ENCODE measurements at places on chromosomes 5 and 9. TPM values are rescaled to one million over a fixed set of nuclear protein-coding genes. Genes with fewer than 3 reads are reported as not detected.

OXCT1 gene
- 2.7 TPM for total RNA-seq

ARSI gene
- total RNA-seq = 30.6 TPM

CPEB4 gene
- 23.9 TPM for total RNA-seq

SLC6A19 gene
- total RNA-seq = 0.62 TPM

Measured in A549 treated with AZD2906 at 1 μM for 4 hours (cell line).